Activated CD4-positive, alpha-beta T cell treated with anti-CD3 and anti-CD28 coated beads, Interleukin-2, amount 50 U/mL, for 4 hours (primary cell): ENCODE measurements at places on chromosomes 6 and 20.
A peak's percentile ranks its signal among the peaks of the same experiment; 100 is the strongest.

GRCh38 chr6:169638915-169639314 is 62.9 kb downstream of the WDR27 start:
- DNase-seq = no peak

DNA sequence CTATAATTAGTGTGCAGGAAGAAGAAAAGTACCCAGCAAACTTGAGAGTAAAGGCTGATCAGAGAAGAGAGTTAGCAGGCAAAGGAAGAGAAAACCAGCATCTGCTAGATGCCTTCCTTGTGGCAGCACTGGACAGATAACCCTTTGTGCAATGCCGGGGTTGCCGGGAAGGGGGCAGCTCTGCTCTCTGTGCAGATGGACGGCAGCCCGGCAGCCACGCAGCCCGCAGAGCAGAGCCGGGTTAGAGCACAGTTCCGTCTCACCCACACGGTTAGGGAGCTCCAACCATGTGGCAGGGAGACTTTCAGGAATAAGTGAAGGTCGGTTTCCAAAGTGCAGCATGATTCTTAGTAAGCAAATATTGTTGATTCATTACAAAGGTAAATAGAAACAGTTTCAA is 80.0 kb upstream of the RPS6KA2 start:
- no peak for DNase-seq

GRCh38 chr6:117494694-117495318 is 12.3 kb downstream of the DCBLD1 start:
- DNase-seq = no peak

DNA sequence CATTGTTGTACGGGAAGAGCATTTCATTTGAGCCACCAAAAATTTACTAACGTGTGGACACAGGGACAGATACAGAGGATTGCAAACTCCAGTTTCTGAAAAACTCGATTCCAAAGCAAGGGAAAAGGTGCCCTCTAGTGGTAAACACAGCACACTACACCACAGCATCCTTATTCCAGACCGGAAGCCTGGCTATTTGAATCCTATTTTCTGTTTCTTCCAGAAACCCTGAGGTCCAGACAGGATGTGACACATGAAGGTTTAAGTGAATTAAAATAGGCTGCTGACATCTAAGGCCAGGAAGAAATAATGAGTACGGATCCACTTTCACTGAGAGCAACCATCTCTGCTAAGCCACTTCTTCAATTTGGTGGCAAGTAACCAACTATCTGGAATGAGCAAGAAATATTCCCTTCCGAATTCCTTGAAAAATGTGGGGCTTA is 31.8 kb upstream of the GMPR start:
- DNase-seq = peak; percentile 15

- DNase-seq = no peak
Measured at GRCh38 chr6:53639520-53639919, 26.0 kb downstream of the KLHL31 start.

DNA sequence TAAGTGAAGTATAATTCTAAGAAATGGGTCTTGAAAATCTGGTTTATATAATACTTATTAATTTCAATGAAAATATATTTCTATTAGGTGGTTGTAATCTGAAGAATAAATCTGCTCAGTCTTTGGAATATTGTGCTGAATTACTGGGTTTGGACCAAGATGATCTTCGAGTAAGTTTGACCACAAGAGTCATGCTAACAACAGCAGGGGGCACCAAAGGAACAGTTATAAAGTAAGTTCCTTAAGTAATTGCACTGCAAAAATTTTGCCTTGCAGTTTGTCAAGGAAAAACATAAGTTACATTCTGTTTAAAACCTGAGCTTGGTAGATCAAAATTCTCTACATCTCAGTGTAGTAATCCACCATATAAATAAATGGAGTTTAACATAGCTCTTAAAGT is 106.0 kb downstream of the MYO6 start:
- no peak for DNase-seq

GRCh38 chr20:62922451-62922921 is 3.8 kb downstream of the DIDO1 start:
- DNase-seq = peak; percentile 33

- DNase-seq = no peak
Measured at GRCh38 chr6:27209659-27210269, 37.7 kb upstream of the PRSS16 start.

DNA sequence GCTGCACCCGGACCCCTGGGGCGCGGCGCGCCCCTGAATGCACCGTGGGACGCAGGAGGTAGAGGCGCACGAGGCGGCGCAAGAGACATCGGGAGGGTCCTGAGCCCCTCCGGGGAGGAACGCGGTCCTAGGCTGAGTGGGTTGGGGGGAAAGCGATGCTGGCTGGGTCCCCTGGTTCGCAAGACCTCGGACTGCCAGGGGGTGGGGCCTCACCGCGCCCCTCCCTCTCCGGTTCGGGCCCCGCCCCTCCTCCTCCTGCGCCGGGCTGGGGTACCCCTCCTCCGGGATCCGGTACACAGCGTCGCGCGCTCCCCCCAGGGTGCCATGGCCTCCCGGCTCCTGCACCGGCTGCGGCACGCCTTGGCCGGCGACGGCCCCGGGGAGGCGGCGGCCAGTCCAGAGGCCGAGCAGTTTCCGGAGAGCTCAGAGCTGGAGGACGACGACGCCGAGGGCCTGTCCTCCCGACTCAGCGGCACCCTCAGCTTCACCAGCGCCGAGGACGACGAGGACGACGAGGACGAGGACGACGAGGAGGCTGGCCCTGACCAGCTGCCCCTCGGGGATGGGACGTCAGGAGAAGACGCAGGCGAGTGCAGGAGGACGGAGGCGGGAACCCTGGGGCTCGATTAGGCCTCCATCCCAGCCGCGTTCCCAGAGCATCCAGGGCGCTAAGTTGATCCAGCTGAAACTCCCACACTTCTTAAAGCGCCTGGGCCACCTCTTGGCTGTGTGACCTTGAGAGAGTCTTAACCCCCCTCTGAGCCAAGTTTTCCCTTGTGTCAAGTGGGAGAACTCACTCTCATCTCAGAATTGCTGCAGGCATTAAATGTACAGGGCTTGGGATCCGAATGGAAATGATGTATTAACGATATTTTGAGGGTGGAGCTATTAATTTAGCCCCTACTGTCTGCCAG is 541 bp downstream of the SNX21 start:
- peak; percentile 37 for DNase-seq
